ENCODE measurements at places on chromosomes 7 and 10.

GRCh38 chr10:15106352-15107013, 9.3 kb downstream of the RPP38 start:
- peak; percentile 76 for DNase-seq

DNA sequence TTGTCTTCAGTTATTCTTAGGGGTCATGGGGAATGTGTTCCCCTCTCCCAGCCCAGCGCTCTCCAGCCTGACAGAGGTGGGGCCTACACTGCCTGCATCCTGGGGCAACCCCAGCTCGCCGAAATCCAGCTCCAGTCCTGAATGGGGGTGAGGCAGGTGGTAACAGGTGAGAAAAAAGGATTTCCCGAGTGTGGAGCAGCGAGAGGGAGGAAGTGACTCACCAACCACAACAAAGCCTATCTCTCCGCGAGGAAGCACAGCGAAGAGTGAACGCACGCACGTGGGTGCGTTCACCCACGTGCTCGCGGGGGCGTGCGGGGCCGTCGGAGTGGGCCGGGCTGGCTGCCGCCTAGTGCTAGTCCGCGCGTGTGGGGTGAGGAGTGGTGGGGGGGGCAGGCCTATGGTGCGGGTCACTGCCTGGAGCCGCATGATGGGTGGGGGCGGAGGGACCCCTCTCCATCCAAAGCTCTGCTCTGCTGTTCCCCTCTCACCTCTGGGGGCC, 855 bp upstream of the PALD1 start:
- DNase-seq: no peak

GRCh38 chr10:47322300-47323061, at the start of gene GDF2:
GDF2 (plus strand) TSS chr10:47322454; CDS start chr10:47322669, 215 bp downstream.
- no peak for DNase-seq

- DNase-seq: no peak
These were observed 451.7 kb downstream of the DNAJB9 start for GRCh38 chr7:109021390-109021789.

DNA sequence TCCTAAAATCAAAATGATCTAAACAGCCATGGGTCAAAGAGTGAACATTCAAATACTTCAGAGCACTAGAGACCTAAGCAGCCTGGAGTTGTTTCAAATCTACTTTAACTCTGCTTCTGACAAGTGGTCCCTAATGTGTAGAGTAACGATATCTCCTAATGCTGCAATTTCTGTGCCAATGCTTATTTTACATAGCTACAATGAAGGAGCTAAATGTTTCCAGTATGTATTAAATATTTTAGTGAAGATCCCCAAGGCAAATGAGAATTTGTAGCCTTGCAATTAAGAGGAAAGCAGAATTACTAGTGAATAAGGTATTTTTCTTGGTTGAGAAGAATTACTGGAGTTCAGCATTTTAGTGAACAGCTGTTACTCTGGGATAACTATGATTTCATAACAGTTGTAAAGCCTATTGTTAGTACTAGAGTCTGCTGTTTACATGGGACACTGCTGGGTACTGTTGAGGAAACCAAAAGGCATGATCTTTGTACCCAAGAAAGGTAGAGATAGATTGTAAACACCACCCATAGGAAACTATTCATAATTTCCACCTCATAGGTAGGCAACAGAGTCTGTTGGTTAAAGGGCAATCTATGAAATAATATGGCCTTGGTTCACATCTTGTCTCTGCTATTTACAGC, 271.9 kb downstream of the PLXDC2 start:
- no peak for DNase-seq

DNA sequence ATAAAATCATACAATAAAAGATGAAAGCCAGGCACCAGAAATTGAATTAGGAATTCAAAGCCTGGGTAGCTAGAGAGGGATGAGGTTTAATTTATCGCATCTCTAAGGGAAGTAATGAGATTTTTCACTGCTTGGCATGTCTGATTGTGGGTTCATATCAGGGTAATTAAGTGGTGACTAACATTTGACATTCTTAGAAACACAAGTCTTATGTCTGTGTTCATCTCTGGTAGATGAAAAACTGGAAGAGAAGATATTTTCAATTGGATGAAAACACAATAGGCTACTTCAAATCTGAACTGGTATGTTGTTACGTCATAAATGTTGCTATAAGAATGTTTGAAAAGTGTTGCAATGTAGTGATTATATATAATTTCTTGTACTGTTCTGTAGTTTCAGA, 36.8 kb upstream of the ARMS2 start:
- DNase-seq: no peak

DNA sequence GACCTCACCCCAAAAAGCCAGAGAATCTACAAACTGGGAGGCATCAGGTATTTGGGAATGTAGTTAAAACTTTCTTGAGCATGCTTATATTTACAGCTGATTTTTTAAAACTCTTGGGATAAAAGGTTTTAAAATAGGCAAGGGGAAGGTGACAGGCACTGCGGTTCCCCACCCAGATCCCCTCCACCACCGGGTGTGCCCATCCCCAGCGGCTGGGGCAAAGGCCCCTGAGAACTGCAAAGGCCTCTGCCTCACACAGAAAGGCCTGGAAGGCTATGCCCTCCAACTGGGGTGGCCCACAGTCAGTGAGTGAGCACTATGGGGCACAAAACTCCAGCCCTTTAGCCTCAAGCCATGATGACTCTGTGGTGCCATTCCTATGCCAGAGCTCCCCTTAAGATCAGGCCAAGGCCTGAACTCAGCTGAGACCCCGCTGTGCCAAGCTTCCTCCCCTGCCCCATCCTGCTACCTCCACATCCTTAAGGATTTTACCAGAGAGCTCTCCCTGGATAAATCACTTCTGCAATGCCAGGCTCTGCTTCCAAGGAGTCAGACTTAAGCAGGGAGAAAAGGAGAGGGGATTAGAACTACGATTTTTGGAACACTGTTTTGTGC, 299.1 kb downstream of the GRID1 start:
- no peak for DNase-seq

GRCh38 chr10:9819756-9820494, 1197.7 kb upstream of the CELF2 start:
- no peak for DNase-seq

GRCh38 chr10:490891-491571, 198.4 kb downstream of the DIP2C start:
- no peak for DNase-seq

GRCh38 chr7:120617275-120617674, 240.7 kb downstream of the TSPAN12 start:
- DNase-seq: no peak

- DNase-seq: no peak
These were observed 4.2 kb upstream of the KCP start for GRCh38 chr7:128914566-128915151.

DNA sequence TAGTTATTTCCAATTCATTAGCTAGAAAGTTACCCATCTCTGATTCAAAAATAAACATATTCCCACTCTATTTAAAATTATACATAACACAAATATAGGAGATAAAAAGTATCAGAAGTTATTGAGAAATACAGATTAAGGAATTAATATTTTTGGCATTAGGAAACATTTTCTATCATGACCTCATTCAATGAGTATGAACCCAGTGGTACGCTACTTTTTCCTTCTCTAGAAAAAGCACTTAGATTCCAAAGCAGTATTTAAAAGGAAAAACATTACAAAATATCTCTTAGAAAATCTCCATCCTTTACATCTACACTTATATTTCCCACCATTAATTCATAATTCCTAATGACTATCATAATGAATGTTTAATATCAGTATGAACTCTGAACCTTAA, 240.6 kb upstream of the GNAI1 start:
- no peak for DNase-seq

DNA sequence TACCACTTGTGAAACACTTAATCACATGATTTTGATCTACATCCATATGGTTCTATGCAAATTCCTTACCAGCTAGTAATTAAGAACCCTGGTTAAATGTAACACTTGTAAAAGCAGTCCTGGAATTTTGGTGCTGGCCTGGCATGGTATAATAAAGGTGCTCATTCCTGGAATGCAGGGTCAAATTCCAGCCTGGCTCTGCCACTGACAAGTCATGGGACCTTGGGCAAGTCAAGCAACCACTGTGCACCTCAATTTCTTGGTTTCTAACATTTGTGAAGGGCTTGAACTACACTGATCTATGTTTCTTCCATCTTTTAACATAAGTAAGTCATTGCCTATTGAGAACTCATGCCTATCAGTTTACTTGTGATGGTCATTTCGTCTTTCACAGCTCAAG, 91.9 kb upstream of the PIK3CG start:
- no peak for DNase-seq

DNA sequence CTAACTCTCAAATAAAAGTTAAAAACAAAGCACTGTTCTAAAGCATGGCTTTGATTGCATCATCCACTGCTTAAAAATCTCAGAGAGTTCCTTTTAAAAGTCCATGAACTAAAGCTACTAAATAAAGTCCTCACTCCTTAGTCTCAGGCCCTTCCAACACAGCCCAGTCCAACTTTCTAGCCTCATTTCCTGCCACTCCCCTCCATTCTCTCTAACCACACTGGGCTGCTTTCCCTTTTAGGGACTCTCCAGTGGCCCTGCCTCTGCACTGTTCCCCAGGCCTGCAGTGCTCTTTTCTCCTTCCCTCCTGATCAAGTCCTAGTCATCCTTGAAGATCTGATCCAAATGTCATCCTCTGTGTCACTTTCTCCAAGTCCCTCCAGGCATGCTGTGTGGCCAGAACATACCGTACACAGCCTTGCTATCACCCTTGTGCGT, 56.9 kb upstream of the PPP1R3C start:
- no peak for DNase-seq

DNA sequence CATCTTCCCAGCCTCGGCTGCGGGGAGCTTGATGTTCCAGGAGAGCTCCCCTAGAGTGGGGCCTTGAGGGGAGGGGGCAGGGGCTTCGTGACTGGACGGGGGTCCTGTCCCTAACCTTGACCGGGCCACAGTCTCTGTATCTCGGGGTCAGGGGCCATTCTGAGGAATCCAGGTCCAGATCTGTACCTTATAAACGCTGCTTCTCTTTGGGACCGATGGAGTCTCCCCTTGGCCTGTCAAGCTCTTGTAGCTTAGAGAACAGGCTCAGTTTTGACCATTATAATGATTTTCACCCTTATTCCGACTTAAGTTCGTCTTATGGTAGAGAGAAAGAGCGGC, 831 bp downstream of the ZKSCAN5 start:
- peak; percentile 17 for DNase-seq

DNA sequence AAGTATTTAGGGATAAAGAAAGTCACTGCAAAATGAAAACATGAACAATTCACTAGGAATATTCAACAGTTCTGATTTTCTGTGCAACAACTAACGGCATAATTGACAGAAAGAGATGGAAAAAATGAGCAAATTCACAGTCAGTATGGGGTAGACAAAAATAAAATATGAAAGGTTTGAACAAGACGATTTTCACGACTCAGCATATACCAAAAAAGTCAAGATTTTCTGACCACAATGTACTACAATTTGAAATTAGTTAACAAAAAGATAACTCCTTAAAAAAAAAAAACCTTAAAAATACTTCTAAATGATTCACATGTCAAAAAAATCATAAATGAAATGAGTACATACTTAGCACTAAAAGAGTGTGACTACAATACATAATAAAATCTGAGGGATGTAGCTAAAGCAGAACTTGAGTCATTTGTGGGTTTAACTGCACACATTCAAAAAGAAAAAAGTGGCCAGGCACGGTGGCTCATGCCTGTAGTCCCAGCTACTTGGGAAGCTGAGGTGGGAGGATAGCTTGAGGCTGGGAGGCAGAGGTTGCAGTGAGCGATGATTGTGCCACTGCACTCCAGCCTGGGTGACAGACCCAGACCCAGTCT, 22.6 kb upstream of the MTURN start:
- DNase-seq: no peak

DNA sequence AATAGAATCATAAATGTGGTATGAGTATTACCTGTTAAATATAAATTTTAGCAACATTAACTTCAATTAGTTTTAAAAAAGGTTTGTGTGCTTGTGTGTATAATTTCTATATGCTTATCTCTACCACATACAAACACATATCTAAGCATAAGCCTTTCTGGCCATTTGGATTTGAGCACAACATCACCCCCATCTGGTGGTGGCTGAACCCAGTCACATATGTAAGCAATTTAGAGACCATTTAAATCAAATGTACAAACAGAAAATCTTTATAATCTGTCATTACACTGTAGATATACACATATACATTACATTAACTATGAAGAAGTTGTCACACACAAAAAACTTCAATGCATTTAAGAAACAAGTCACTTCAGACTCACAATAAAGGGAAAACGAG, 31.7 kb downstream of the GPR22 start:
- peak; percentile 72 for DNase-seq

GRCh38 chr10:97916586-97916985, 66.9 kb downstream of the GOLGA7B start:
- no peak for DNase-seq

- no peak for DNase-seq
These were observed 125.1 kb upstream of the LYZL1 start for GRCh38 chr10:29163746-29164145.

- no peak for DNase-seq
These were observed 105.0 kb upstream of the AMPH start for GRCh38 chr7:38736138-38736537.

- no peak for DNase-seq
These were observed 76.2 kb downstream of the LRGUK start for GRCh38 chr7:134203186-134203889.

GRCh38 chr7:137946011-137946410, 55.9 kb downstream of the CREB3L2 start:
- DNase-seq: no peak

- DNase-seq: no peak
These were observed 144.0 kb upstream of the CCDC6 start for GRCh38 chr10:60050366-60050765.

- DNase-seq: no peak
These were observed 12.7 kb downstream of the HIPK2 start for GRCh38 chr7:139765143-139765542.

DNA sequence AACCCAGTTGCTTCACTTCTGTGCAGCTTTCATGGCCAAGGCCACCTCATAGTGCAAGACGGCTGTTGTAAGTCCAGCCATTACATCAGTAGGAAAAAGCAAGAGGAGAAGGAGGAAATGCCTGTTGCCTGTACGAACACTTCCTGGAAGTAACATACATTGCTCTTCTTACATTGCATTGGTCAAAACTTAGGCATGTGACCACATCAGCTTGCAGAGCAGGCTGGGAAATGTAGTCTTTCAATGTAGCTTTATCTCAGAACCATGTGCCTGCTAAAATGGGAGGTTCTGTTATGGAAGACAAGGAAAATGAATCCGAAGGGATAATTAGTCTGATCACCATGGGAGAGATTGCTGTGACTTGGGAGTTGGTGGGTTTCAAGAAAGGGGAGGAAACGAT, 4.3 kb downstream of the SLC29A3 start:
- peak; percentile 28 for DNase-seq

- DNase-seq: no peak
These were observed 211.6 kb upstream of the MBL2 start for GRCh38 chr10:52984169-52984568.

DNA sequence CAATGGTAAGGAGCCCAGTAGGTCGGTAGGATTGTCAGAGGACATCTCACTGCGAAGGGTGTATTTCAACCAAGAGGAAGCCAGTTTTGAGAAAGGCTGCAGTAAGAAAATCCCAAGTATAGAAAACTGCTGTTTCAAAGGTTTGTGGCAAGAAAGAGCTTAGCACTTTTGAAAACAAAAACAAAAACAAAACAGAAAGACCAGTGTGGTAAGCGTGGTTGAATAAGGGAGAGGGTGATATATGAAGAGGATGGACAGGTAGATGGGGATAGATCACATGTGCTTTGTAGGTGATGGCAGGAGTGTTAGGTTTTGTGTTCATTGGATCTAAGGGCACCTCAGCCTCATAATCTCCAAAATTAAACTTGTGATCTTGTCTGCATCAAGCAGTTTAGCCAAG, 141.6 kb upstream of the WNT16 start:
- no peak for DNase-seq
